ENCODE measurements at places on chromosomes 7 and 10.
A peak's percentile ranks its signal among the peaks of the same experiment; 100 is the strongest.

DNA sequence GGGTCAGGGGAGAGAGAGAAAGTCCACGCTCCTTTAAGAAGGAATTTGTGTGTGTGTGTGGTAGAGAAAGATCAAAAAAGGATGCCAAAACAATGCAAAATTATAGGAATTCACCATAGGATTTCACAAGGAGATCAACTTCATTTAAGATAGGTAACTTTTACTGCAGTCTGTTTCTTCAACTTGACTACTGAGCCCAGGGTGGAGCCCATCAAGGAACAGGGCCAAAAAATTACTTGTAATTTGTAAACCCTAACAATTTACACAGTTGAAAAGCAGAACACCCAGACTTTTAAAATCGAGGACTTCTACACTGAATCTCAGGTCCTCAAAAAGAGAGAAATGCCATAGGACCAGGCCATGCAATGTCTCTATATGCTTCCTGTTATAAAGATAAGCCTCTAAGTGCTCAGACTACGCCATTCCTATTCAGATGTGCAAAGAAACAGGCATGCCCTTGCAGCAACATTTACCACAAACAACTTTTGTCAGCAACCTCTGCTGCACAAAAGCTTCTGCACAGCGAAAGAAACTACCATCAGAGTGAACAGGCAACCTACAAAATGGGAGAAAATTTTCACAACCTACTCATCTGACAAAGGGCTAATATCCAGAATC lies 10.6 kb upstream of the GIMAP4 start:
- no peak for DNase-seq

DNA sequence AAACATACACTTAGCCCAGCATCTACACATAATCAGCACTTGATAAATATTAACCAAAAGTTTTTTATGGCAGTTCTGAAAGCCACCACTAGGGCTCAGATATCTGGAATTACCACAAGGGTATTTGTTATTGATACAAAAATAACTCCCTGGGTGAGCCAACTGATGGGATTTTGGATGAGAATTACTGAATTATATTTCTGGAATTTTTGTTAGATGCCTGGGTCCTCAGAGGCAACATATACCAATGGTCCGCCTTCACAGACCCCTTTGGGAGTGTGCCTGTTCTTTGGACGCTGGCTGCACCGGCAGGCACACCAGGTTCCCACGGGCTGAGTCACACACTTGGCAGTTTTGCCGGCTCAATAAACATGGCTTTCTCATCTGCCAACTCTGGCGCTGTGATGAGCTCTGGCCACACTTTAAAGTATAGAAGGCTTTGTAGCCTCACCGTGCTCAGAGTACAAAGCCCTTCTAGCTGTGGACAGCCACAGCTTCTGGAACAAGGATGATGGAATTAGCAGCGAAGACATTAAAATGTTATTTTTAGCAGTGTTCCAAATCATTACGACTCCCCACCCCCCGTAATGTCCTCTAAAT lies 24.5 kb upstream of the EEPD1 start:
- DNase-seq = peak; percentile 50

DNA sequence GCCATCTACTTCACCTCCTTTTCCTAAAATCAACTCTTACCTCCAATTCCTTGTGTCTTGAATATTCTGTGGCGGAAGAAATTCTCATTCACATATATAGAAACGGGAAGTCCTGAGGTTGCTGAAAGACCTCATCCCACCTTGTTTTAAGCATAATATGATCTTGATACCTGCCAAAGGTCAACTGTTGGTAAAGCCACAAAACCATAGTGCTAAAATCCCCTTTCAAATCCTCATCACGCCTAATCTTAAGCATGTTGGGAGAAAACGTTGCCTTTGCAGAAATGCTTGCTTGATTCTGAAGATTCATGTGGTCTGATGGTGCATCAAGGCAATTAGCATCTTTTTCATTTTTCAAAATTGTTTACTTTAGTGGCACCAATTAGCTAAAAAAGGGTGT lies 8.5 kb downstream of the ANKRD22 start:
- no peak for DNase-seq

DNA sequence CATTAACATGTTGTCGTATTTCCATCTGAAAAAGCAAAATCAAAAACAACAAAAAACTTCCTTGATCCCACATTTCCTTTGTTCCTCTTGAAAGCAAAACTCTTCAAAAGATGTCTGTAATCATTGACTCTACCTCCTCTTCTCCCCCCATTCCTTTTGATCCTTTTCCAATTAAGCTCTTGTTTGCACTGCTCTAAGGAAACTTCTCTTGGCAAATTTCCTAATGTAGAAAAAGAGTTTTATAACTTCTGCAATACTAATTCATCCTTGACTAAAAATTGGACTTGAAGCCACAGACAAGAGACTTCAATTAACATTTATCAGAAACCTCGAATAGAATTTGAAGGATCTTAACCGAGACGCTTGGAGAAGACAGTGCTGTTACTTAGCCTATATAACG lies 317.1 kb upstream of the SEMA3C start:
- DNase-seq = no peak

- DNase-seq = no peak
Measured at GRCh38 chr10:4984971-4985594, 18.6 kb downstream of the AKR1C2 start.

- DNase-seq = no peak
Measured at GRCh38 chr7:25562673-25563182, 334.4 kb upstream of the NPVF start.

- DNase-seq = no peak
Measured at GRCh38 chr7:12655161-12655560, 32.3 kb upstream of the ARL4A start.

- no peak for DNase-seq
Measured at GRCh38 chr7:1855725-1856160, 185.7 kb downstream of the ELFN1 start.

DNA sequence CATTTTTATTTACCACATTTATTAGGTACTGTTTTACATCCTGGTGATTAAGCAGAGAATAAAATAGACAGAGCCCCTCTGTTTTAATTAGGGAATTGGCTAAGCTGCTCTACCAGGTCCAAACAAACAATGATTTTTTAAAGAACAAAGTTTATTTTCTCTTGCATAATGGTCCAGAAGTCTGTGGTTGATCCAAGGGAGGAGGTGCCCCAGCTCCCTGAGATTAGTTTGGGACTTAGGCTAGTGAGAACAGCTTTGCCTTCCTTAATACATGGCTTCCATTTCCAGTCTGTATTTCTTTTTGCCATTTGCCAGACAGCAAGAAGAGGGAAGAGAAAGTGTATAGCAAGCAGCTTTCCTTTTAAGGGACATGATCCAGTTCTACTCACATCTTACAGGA lies 2.9 kb upstream of the MIOS start:
- no peak for DNase-seq
